ENCODE measurements at places on chromosomes 16 and 17.
A peak's percentile ranks its signal among the peaks of the same experiment; 100 is the strongest.

- DNase-seq: peak; percentile 78
These were observed 12.1 kb upstream of the TBX21 start for GRCh38 chr17:47720754-47721533.

DNA sequence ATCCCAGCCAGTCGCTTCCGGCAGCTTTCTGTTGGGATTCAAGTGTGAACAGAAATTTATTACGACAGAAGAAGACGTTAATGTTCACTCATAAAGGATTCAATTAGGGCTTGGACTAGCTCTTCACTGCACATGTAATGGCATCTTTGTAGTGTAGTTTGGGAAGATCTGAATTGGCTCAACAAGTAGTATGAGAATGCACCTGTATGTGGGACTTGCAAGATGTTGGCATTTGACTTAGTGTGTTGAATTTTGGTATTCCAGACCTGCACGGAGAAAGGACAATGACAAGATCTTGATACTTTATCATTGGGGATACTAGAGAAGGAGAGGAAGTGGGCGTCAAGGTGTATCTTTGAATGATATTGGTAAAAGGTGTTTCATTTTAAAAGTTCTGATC lies 1.2 kb downstream of the PSMD11 start:
- no peak for DNase-seq

DNA sequence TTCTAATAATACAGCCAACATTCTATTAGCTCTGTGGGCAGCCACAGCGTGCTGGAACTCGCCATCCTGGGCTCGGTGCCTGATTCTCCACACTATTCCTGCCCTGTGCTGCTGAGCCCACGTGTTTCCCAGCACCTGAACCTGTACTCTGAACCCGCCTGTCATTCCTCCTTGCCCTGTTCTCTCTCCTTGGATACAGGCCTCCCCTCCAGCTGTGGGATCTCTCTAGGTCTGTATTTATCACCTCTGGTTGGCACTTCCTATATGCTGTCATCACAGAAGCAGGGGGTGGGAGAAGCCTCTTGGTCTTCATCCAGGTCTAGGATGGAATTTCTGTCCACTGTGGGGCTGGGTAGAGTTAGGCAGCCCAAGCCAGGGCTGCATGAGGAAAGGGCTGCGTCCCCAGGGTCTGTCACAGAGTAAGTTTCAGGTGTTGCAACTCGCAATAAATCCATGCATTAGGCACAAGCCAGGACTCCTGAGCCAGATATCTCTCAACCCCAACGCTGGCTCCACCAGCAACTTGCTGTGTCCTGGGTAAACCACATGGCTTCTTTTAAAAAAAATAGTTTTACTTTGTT lies 56.0 kb downstream of the ABAT start:
- DNase-seq: no peak

DNA sequence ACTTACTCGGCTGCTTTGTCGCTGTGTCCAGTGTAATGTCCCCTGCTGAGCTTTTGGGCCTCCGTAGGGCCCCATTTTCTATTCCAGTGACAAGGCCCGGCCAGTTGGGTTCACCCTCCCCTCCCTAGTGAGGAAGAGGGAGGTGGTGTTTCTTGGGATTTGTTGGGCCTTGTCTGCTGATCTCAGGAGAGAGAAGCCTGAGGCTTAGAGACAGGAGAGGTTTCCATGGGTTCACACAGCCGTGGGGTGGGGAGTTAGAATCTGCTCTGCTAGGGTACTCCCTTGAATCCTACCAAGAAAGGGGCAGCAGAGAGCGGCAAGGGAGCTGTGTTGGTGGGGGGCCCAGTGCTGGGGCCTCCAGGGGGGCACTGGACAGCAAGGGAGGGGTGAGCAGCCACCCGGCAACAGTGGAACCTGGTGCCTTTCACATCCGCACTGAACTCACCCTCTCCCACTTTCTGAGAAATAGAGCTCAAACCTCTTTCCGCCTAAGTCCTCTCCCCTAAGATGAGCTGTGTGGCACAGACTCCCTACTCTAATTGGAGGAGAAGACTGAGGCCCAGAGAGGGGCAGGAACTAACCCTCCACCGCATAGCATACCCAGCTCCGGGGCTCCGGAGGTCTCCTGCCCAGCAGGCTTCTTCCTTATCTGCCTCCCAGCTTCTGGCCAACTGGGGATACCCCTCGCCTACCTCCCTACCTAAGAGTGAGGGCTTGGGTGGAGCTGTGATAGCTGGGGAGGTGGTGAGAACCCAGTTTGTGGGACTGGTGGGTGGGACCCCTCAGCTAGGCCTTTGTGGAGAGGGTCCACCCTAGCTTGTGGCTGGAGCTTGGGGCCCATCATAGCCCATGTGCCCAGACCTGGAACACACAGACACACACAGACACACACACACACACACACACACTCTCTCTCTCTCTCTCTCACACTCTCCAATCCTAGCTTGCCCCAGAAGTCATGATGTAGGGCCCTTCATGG lies 6.8 kb downstream of the TBKBP1 start:
- no peak for DNase-seq
